ENCODE measurements at places on chromosomes 5 and 9.

DNA sequence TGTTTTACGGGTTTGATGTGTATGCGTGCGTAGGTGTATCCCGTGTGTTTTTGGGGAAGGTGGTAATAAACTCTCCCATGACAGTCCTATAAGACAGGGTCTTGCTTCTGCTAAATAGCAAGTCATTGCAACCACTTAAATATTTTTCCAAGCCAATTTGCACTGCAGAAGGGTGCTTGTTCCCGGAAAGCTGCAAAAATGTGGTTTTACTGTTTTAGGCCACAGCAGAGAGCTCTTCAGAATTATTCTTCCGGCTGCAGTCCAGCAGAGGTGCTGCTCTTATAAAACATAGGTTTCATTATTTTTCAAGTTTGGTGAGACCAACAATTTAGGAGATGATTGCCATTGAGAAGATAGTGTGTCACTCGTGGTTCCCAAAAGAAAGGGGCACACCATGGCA lies 192.8 kb downstream of the NTRK2 start:
- no peak for DNase-seq

DNA sequence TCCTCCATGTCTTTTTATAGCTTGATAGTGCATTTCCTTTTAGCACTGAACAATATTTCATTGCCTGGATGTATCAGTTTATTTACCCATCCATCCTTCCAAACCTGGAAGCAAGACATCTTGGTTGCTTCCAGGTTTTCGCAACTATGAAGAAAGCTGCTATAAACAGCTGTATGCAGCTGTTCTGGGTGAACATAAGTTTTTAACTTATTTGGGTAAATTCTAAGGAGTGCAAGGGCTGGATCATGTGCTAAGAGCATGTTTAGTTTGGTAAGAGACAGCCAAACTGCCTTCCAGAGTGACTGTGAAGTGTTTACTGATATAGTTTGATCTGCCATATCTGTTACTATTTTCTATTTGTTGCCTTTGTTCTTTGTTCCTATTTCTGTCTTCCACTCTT lies 58.5 kb downstream of the CSF2 start:
- DNase-seq: no peak

DNA sequence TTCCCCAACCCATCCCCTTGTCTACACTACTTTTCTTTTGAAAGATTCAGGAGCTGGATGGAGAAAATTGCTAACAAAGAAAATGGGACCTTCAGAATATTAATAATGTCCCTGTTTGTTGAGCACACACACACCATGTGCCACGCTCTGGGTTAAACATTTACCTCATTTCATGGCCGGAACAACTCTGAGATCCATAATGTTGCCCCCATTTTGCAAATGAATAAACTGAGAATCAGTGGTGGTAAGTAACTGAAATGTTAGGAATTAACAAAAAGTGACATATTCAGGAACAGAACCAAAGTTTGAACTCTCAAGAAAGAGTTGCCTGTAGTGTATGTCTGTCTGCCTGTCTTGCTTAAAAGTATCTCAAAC lies 51.4 kb upstream of the SMAD5 start:
- no peak for DNase-seq

DNA sequence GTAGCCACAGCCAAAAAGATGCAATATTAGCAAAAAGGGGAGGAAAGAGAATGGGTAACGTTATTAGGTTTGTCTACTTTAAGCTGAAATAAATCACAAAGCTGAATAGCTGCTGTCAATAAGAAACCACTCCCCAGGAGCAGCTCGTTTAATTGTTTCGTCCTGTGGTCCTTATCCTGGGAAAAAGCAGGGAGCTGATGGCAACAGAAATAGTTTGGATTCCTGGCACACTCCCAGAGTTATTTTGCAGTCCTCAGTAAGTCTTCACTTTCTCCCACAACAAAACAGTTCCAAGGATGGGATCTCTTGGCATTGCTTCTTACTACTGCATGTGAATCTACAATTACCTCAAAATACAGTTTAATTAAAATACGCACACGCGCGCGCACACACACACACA lies 28.8 kb downstream of the FRMD3 start:
- no peak for DNase-seq

DNA sequence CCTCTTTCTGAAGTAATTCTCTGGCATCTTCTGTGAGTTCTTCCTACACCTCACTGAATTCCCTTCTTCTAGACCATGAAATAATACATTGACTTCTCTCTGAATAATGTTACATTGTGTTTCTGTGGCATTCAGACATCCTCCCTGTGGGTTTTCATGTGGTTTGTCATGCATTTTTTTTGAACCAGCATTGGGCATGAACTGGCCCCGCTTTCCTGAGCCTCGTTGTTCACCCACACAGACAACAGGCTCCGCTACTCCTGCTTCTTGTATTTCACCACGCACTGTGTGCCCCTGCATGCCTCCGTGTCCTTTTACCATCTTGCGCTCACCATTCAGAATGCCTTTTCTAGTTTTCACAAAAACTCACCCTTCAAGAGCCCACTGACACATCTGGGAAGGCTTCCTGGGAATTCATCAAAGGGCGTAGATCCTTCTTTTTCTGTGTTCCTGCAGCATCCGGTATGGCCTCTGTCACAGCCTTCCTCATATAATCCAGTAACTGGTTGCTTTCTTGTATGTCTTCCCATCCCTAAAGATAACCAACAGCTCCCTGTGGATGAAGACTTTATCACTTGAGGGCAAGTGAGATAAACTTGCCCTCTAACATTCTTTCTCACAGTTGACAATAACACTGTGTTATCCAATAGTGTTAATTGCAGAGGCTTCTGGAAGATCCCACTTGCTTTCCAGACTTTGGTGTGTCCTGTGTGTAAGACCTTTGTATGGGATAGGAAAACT lies 51.5 kb upstream of the ADAMTSL1 start:
- DNase-seq: no peak

- DNase-seq: no peak
Measured at GRCh38 chr9:113530022-113530635, 66.6 kb downstream of the RGS3 start.

GRCh38 chr5:157519579-157520253 lies 55.9 kb downstream of the ADAM19 start:
- DNase-seq: no peak

- DNase-seq: no peak
Measured at GRCh38 chr9:117340422-117340821, 74.4 kb downstream of the ASTN2 start.

DNA sequence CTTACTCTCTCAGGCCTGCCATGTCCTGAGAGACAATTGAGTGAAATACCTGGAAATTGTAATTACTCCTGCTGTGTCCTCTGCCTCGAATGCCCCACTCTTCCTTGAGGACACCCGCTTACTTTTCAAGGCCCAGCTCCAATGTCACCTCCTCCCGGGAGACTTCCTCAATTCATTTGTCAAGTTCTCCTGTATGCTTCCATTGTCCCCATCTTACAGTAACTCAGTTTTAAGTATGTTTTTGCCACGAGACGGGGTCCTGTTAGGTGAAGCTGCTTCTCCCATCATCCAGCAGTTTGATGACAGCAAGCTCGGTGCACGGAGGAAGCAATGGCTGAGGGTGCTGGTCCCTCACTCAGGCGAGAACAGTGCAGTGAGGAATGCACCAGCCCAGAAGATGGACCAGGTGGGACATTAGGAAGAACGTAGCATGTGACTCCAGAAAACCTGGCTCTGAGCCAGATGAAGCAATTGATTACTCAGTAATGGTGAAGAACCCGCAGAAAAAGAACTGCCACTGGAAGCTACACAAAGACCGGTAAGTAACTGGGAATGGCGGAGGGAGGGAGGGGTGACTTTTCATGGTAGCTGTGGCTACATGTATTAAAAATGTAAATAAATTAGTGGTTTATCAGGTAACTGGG lies 274.8 kb downstream of the DENND1A start:
- DNase-seq: no peak

- DNase-seq: no peak
Measured at GRCh38 chr5:93096561-93096960, 484.5 kb downstream of the NR2F1-AS1 start.

Measured in stimulated activated CD8-positive, alpha-beta memory T cell treated with anti-CD3 and anti-CD28 coated beads, Interleukin-12 subunit alpha, Interleukin-12 subunit beta, amount 100 ng/mL, for 4 hours (primary cell).